Cerebellum (tissue), 4 donors: ENCODE measurements at places on chromosomes 7 and 10. TPM values are rescaled to one million over a fixed set of nuclear protein-coding genes. Genes with fewer than 3 reads are reported as not detected.

DNA sequence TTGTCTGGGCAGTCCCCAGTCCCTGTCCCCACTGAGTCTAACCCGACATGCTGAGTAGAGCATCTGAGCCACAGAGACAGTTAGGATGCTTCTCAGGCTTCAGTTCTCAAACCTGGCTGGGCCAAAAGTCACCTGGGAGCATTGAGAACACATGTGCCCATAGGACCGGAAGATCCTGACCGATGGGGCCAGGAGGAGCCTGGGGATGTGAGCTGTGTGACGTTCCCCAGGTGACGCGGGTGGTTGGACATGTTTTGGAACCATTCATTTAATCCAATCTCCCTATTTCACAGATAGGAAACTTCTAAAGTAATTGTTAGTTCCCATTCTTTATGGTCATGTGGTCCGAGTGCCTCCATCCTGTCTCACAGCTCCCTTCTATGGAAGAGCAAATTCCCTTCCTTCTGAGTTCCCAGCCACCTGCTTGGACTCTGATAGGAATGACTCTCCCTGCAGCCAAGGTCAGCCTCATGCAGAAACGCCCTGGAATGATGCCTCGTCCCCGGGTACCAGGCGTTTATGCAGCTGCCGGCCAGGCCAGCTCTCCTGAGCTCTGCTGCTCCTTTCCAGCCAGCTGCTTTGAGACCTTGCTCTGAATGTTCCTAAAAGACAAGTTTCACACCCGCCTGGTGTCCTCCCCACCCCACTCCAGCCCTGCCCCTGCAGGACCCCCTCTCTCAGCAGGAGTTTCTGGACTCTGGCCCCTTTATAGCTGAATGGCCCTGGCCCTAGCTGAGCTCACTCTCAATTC, 166.5 kb upstream of the RHEB start:
- no peak for DNase-seq

DNA sequence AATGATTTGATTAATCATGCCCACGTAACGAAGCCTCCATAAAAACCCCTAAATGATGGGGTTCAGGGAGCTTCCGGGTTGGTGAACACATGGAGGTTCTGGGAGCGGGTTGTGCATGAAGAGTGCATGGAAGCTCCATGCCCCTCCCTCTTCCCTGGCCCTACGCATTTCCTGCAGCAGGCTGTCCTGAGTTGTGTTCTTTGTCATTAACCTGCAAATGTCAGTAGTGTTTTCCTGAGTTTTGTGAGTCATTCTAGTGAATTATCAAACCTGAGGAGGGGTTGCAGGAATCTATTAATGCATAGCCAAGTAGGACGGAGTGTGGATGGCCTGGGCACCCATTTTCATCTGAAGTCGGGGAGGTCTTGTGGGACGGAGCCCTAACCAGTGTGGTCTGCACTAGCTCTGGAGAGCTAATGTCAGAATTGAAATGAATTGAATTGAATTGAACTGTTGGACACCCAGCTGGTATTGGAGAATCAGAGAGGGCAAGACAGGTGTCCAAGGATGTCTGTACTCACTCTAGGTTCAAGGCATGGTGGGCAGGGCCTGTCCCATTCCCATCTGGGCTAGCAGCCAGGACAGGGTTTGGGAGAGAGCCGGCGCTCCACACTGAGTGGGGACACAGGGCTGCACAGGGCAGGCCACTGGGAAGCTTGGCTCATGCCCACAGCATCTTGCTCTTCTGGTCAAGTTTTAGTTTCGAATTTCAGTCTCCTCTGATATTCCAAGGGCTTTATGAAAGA, 22.3 kb upstream of the ARHGAP22 start:
- no peak for DNase-seq

The KCNH2 gene
- total RNA-seq = 14.2 TPM

GRCh38 chr10:92432596-92432995, 141.3 kb downstream of the IDE start:
- no peak for DNase-seq

DNA sequence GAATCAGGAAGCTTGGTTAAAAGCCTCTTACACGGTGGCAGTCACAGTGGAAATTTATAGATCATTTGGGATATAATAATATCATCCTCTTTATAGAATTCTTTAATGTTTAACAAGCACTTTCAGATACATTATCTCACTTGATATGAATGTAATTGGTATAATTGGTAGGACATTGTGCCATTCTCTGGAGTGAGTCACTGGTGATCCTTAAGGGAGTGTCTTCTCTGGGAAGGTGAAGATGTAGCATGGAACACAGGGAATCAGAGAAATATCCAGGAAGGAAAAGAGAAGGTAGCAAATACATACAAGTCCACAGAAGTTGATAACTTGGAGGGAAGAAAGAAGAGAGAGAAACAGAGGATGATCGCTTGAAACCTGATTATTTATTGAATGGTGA, 9.8 kb downstream of the PTPRZ1 start:
- DNase-seq = no peak

DNA sequence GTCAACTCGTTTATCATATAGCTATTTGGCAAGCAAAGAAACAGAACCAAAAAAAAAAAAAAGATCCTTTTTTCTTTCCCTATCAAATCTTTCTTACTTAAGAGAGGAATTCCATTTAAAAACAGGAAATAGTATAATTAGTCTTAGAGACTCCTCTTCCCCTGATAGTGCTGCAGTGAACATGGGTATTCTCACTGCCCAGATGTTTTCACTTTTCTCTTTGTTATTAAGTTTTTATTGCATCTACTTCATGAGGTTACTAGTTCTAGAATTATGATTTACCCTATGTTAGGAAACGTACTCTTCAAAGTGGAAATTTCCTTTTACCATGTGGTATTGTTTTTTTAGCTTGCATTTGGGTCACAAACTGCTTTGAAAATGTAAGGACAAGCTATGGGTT, 8.5 kb downstream of the CASP2 start:
- DNase-seq = no peak
